ENCODE measurements at places on chromosomes 11 and 22.

GRCh38 chr11:129655247-129655832 lies 160.3 kb upstream of the TMEM45B start:
- DNase-seq, result no peak

- DNase-seq, result no peak
These were observed 91.9 kb upstream of the NTM start for GRCh38 chr11:131278472-131278871.

- DNase-seq, result peak; percentile 22
These were observed 44.8 kb upstream of the PTPN5 start for GRCh38 chr11:18836417-18836816.

GRCh38 chr22:23053912-23054530 lies 16.3 kb upstream of the GNAZ start:
- peak; percentile 3 for DNase-seq

- no peak for DNase-seq
These were observed 68.5 kb upstream of the CARD18 start for GRCh38 chr11:105208019-105208418.

- peak; percentile 48 for DNase-seq
These were observed 115.9 kb downstream of the TBC1D22A start for GRCh38 chr22:46878191-46878948.

DNA sequence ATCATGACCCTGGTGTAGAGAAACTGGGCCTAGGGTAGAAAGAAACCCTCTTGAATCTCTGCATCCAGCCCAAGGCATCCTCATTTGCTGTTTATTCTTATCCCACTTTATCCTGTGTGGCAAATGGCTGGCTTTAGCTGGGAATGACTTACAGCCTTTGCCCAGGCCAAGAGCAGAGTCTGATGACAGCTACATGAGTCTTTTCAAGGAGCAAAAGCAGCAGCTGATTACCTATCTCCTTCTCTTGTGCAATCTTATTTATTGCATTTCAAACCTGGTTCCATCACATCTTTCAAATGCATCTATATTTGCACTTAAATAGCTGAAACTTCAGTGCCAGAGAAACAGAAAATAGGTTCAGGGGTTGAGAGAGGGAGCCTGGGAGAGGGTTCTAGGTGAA lies 26.1 kb downstream of the SYT13 start:
- DNase-seq, result no peak

GRCh38 chr11:44600839-44601383 lies 35.4 kb downstream of the CD82 start:
- no peak for DNase-seq

DNA sequence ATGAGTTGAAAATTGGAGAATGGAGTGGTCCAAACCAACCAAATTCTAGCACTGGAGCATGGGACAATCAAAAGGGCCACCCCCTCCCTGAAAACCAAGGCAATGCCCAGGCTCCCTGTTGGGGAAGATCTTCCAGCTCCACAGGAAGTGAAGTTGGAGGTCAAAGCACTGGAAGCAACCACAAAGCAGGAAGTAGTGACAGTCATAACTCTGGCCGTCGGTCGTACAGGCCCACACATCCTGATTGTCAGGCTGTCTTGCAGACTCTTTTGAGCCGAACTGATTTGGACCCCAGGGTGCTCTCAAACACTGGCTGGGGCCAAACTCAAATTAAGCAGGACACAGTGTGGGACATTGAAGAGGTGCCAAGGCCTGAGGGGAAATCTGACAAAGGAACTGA lies 80.5 kb upstream of the ADSL start:
- DNase-seq, result no peak

DNA sequence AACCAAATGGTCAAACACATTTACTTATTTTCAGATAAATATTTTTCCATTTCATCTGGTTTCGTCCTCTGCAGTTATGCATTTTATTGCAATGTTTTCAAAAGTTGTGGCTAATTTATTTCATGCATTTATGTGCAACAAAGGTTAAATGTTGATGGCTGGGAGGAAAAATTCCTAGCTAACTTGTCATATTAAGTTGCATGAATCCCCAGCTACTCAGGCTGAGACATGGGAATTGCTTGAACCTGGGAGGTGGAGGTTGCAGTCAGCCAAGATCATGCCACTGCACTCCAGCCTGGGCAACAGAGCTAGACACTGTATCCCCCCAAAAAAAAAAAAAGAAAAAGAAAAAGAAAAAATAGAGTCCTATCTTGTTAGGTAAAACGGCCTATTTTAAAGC lies 1862.4 kb upstream of the RAG2 start:
- DNase-seq, result no peak

- no peak for DNase-seq
These were observed 22.2 kb downstream of the OR56B4 start for GRCh38 chr11:6129635-6130034.

DNA sequence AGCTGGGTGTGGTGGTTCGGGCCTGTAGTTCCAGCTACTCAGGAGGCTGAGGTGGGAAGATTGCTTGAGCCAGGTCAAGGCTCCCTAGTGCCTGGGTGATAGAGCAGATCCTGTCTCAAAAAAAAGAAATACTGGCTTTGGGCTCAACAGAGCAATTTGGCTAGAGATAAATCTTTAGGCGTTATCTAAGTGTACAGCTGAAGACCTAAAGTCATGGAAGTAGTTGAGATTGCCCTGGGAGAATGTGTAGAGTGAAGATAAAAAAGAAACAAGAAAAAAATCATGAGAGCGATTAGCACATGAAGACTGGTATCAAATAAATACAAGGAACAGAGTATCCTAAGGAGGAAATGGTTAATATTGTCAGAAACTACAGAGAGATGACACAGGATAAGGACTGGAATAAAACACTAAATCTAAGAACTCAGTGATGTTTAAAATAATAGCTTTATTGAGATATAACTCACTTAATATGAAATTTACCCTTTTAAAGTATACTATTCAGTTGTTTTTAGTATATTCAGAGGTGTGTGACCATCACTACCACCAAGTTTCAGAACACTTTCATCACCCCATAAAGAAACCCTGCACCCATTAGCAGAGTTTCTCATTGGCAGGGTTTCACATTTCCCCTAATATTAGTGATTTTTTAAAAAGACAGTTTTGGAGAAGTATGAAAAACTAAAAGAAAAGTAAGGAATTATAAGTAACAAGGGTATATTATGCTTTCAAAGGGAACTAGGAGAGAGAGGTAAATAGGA lies 20.7 kb downstream of the PIK3C2A start:
- DNase-seq, result no peak

GRCh38 chr11:76656050-76656531 lies 14.5 kb downstream of the LRRC32 start:
- peak; percentile 5 for DNase-seq

- DNase-seq, result no peak
These were observed 5.1 kb upstream of the STIP1 start for GRCh38 chr11:64180891-64181290.

DNA sequence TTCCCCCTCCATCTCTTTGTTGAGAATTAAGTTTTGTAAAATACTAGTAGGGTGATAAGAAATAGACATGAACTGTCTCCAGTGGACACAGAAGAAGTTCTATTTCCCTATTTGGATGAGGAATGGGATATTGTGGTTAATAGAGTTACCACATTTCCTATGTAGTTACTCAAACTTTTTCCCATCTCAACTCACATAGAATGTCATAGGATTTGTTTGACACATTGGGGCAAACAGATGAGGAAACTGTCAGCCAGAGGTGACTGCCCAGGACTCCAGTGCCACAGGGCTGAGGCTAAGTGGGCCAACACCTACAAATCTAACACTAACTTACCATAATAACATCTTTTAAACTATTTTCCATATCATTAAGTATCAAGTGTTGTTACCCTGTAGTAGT lies 58.3 kb downstream of the CCDC83 start:
- no peak for DNase-seq

GRCh38 chr11:85685125-85685819 lies 723 bp downstream of the CCDC89 start:
- DNase-seq, result no peak

- DNase-seq, result no peak
These were observed 48.2 kb downstream of the CCDC83 start for GRCh38 chr11:85903406-85903805.

GRCh38 chr11:19379465-19379864 lies 138.7 kb upstream of the E2F8 start:
- DNase-seq, result no peak

DNA sequence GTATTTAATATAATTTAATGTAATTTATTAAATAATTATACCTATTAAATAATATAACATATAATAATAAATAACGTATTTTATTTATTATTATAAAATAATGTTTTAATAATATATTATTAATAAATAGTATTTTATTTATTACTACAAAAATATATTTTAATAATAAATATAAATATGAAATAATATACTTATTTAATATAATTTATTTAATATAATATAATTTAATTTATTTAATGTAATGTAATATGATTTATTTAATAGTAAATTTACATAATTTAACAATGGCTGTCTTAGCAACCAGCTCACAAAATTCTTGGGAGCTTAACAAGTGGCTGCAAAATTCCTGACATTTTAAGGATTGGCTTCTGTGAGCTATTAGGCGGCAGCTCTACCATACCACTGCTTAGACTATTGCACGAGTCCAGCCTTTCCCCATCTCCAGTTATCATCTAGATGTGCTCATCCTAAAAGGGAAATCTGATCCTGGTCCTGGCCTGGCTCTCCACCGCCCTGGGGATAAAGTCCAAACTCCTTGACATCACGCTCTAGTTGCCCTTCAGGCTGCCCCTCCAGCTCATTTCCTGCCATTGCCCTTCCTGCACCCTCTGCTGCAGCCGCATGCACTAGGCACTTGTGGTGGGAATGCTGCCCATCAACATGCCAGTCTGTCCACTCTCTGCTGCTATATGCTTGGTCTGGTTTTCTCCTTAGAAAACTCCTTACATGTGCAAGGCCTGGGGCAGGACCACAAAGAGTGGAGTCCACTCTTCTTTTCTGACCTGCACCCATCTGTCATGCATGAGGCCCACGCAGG lies 9.8 kb downstream of the MMP20 start:
- DNase-seq, result no peak

DNA sequence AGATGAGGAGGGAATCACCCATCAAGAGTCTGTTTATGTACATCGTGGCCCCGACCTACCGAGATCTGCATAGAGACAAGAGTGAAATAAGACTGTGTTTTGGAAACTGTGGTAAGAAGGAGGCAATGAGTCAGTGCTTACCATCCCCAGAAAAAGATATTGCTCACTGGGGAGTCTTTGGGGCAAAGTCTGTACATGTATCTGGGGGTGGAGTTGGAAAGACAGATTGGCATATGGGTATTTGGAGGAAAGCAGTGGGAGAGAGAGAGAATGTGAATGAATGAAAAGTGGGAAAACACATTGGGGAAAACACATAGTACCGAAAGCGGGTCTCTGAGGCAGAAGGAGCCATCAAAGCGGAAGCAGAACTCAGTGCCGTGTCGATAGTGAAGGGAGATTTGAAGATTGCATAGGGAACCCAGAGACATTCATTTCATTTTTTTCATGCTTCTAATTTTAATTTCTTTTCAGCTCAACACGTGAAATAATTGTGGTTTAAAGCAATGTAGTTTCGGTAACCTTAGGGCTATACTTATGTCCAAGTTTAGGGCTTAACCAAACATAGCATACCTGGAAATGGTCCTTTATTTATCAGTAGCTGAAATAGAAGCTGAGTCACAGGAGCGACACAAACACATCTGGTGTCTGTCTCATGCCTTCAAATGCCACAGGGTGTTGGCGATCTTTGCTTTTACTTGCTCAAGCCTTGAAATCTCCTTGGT lies 98.6 kb upstream of the CD44 start:
- DNase-seq, result no peak

- DNase-seq, result no peak
These were observed 30.3 kb upstream of the PRR5 start for GRCh38 chr22:44671742-44672141.

DNA sequence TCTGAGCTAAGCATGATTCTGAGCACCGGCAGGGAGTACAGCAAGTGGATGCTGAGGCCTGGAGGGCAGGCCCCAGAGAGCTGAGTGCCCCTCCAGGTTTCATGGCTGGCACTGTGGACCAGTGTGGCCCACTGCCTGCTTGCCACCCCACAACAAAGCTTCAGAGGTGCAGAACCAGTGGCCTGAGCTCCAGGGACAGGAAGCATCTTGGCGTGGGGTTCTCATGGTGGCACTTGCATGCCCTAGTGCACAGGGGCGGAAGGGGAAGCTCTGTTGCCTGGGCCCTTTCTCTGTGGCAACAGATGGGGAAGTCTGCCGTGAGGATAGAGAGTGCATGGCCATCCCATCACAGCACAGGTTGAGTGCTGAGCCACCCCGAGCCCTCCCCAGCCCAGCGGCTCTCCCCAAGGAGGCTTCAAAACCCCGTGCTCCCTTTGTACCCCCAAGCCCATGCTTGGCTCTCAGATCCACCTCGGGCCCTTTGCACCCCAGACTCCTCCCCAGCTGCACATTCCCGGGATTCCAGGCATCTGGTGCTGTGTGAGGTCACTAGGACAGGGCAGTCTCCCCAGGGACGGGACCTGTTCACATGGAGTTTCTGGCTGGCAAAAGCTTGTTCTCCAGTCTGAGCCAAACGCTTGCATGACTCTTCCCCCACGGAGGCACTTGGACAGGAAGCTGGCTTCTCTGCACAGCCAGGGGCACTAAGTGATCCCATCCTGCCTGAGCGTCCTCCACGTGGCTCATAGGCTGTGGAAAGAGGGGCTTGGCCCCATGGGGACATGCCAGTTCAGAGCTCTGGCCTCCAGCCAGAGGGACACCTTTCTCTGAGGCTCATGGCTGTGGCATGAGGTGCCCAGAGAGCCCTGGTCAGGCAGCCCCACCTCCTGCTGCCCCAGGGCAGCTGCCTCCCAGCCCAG lies 4.2 kb downstream of the SLC25A1 start:
- DNase-seq, result peak; percentile 59

- no peak for DNase-seq
These were observed 256.5 kb downstream of the MN1 start for GRCh38 chr22:27545085-27545484.

GRCh38 chr11:3166268-3167142 lies 1.4 kb upstream of the OSBPL5 start:
- peak; percentile 16 for DNase-seq

DNA sequence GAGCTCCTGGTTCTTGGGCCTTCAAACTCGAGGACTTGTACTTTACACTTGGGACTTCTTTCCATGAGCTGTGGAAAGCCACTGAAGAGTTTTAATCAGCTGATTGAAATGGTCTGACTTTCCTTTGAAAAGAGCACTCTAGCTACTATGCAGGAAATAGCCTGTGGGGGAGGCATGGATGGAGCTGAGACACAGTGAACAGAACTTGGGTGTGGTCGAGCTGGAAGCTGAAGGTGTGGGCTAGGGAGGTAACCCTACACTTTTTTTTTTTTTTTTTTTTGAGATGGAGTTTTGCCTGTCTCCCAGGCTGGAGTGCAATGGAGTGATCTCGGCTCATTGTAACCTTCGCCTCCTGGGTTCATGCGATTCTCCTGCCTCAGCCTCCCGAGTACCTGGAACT lies 17.5 kb upstream of the CAPRIN1 start:
- no peak for DNase-seq

GRCh38 chr11:10414181-10414580 lies 40.9 kb upstream of the AMPD3 start:
- no peak for DNase-seq

DNA sequence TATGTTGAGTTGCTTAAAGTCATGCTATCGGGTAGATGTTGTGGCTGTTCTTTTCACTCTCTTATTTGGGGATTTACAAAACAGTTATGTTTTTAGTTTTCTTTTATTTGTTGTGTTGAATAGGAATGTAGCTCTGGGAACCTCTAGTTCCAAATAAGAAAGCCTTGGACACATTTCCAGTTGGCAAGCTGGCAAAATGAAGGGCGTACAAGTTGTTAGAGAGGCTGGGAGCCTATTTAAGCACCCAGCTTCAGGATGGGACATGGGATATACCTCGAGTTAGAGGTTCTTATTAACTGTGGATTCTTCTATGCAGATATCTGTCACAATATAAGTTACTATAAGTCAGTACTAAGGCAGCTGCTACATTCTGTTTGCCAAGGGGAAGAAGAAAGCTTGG lies 22.8 kb downstream of the PPARA start:
- DNase-seq, result no peak

- no peak for DNase-seq
These were observed 15.8 kb upstream of the RTN4RL2 start for GRCh38 chr11:57444362-57445121.

Data from WTC11 (cell line).